ENCODE measurements at places on chromosomes 2 and 18.

DNA sequence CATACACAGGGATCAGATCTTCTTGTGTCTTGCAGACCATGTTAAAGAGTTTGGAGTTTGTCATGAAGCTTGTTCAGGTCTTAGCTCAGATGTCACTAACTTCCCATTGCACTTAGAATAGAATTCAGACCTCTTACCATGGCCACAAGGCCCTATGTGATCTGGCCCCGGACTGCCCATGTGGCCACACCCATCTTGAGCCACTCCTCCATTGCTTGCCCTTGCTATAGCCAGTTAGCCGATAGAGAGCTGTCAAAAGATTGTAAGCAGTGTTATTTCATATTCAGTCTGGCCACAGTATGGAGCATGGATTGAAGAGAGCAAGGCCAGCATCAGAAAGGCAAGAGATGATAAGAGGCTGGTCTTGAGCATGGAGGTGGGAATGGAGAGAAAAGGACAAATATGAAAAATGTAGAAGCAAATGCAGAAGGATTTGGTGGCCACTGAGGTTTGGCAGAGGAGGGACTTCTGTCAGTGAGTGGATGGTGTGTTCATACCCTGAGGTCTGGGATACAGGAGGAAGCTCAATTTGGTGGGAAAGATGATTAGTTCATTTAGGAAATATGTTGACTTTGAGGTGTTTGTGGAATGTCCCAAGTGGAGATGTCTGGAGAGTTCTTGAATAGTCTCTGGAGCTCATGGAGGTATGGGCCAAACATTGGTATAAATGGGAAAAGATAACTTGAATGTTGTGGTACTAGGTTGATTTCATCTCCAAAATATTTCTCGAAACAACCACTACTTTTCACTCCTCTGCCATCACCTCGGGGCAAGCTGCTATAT, 10.6 kb downstream of the DGUOK start:
- H3K36me3 ChIP-seq, result peaks cover 4% of the 10 kb centered on the region
- H3K4me3 ChIP-seq, result no peak overlapping the region
- DNase-seq, result no peak
- no peaks in the 10 kb centered on the region for H3K27me3 ChIP-seq

DNA sequence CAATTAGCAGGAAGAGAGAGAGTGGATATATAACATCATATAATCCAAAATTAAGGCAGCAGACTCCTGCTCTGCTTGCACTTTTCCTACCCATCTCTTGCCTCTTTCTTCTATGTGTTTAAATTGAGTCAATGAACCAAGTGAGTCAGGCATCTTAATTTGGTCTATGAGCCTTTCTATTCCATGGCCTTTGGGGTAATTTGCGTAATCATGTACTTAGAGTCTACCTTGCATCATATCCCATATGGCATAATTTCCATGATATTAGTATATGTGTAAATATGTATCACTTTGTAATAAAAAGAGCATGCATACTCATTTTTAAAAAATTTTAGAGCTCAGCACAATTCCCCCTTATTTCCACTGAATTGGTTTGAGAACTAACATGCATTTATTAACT, 555.2 kb downstream of the STK39 start:
- H3K4me3 ChIP-seq, result no peak overlapping the region
- H3K36me3 ChIP-seq, result no peaks in the 10 kb centered on the region
- H3K27me3 ChIP-seq, result no peaks in the 10 kb centered on the region
- no peak overlapping the region for H3K27ac ChIP-seq
- DNase-seq, result no peak

GRCh38 chr2:219844401-219845091, 217.1 kb downstream of the SLC4A3 start:
- H3K36me3 ChIP-seq, result no peaks in the 10 kb centered on the region
- no peak for DNase-seq
- H3K4me1 ChIP-seq, result no peaks in the 10 kb centered on the region

- H3K27ac ChIP-seq, result no peak overlapping the region
- H3K4me1 ChIP-seq, result no peaks in the 10 kb centered on the region
- no peaks in the 10 kb centered on the region for H3K36me3 ChIP-seq
- no peaks in the 10 kb centered on the region for H3K27me3 ChIP-seq
Measured at GRCh38 chr18:63779386-63779785, 4.2 kb downstream of the SERPINB7 start.

DNA sequence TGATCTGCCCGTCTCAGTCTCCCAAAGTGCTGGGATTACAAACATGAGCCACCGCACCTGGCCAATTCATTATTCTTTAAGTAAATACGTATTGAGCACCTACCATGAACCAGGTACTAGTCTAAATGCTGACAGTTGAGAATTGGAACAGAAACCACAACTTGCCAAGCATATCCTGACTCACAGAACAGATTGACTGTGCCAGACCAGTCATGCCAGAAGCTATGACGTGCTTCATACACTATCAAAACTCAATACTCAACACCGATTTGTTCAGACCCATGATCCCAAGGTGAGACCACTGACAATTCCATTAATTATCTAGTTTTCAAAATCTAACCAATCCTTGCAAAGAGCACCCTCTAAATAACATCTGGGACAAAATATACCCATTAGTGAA, 148.6 kb downstream of the B3GNT2 start:
- no peak overlapping the region for H3K27ac ChIP-seq
- H3K4me3 ChIP-seq, result no peak overlapping the region
- DNase-seq, result no peak
- no peaks in the 10 kb centered on the region for H3K4me1 ChIP-seq
- H3K27me3 ChIP-seq, result no peaks in the 10 kb centered on the region

DNA sequence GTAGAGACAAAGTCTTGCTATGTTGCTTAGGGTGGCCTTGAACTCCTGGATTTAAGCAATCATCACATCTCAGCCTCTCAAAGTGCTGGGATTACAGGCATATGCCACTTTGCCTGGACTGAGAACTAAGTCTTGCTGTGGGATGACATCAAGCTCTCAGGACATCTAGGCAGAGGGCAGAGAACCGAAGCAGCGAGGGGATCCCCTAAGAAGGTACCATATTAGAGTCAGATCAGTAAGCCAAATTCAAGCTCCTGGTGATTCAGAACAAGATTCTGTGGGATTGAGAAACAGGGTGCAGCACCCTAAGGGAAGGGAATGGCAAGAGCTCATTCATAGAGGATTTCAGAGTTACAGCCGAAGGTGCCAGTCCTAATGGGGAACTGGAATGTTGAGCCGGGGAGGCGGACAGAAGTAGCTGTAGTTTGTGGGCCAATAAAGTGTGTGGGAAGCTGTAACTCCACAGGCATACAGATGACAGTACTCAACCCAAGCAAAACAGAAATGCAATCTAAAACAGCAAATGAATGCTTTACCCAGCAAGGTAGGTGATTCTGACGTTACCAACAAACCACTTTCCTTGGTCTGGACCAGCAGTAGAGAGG, 30.9 kb downstream of the EPHA4 start:
- H3K27ac ChIP-seq, result no peak overlapping the region
- H3K36me3 ChIP-seq, result no peaks in the 10 kb centered on the region
- no peak overlapping the region for H3K4me3 ChIP-seq

GRCh38 chr18:39761273-39761672, 2193.8 kb upstream of the PIK3C3 start:
- DNase-seq, result no peak
- H3K4me3 ChIP-seq, result no peak overlapping the region
- H3K27ac ChIP-seq, result no peak overlapping the region
- no peaks in the 10 kb centered on the region for H3K27me3 ChIP-seq
- no peaks in the 10 kb centered on the region for H3K36me3 ChIP-seq

DNA sequence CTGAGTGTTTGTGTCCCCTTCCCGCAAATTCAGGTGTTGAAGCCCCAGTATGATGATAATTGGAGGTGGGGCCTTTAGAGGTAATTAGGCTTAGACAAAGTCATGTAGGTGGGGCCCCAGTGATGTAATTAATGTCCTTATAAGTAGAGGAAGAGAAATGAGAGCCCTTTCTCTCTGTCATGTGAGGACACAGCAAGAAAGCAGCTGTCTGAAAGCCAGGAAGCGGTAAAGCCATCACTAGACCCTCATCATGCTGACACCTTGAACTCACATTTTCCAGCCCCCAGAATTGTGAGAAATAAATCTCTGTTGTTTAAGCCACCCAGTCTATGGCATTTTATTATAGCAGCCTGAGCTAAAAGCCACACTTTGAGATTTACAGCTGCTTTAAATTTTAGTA, 1580.0 kb downstream of the LRP1B start:
- no peaks in the 10 kb centered on the region for H3K27me3 ChIP-seq
- DNase-seq, result no peak
- no peak overlapping the region for H3K4me3 ChIP-seq
- H3K36me3 ChIP-seq, result no peaks in the 10 kb centered on the region

DNA sequence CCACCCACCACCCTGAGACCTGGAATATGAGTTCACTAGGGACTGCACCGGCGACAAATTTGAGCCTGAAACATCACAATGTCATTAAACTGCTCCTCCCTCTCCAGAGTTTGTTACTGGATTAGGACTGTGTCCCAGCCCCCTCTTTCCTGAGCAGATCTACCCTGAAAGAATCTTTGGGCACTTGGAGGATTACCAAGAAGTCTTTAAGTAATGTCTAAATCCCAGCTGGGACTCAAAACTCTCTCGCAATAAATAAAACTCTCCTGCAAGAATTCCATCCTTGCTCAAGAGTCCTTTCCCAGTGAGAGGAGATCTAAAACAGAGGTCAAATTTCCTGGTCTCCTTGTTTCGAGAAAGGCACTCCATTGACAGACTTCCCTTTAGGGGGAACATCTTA, 20.9 kb downstream of the GKN2 start:
- H3K4me1 ChIP-seq, result peaks cover 10% of the 10 kb centered on the region
- H3K36me3 ChIP-seq, result no peaks in the 10 kb centered on the region
- H3K27me3 ChIP-seq, result no peaks in the 10 kb centered on the region
- H3K4me3 ChIP-seq, result no peak overlapping the region

DNA sequence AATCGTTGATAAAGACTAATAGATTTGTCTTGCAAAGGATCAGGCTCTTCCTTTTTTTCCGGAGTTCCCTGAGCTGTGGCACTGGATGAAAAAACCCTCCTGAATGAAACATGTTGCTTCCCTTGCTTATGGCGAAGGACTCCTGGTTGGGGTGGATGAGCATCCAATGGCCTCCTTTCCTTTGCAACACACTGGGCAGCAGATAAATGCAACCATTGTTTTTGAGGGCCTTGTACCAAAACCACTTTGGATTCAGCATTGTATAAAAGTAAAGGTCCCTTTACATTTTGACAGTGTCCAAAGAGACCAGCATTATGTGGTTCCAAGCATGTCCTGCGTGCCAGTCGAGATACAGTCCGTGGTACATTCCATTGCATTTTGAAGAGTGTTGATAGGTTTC, 44.7 kb downstream of the FAM210A start:
- H3K36me3 ChIP-seq, result peaks cover 6% of the 10 kb centered on the region
- H3K27ac ChIP-seq, result no peak overlapping the region
- H3K27me3 ChIP-seq, result no peaks in the 10 kb centered on the region
- no peaks in the 10 kb centered on the region for H3K4me1 ChIP-seq
- DNase-seq, result no peak

GRCh38 chr2:238496756-238497609, 70.3 kb downstream of the ASB1 start:
- no peak for DNase-seq
- no peaks in the 10 kb centered on the region for H3K4me1 ChIP-seq
- H3K4me3 ChIP-seq, result no peak overlapping the region
- H3K36me3 ChIP-seq, result no peaks in the 10 kb centered on the region
- no peak overlapping the region for H3K27ac ChIP-seq

GRCh38 chr2:140650825-140651224, 1480.0 kb downstream of the LRP1B start:
- H3K27me3 ChIP-seq, result no peaks in the 10 kb centered on the region
- no peaks in the 10 kb centered on the region for H3K4me1 ChIP-seq
- H3K4me3 ChIP-seq, result no peak overlapping the region
- H3K27ac ChIP-seq, result no peak overlapping the region

- no peaks in the 10 kb centered on the region for H3K27me3 ChIP-seq
- peaks cover 5% of the 10 kb centered on the region for H3K4me1 ChIP-seq
- no peak for DNase-seq
- H3K4me3 ChIP-seq, result no peak overlapping the region
Measured at GRCh38 chr2:231168460-231169139, 29.8 kb upstream of the ARMC9 start.

DNA sequence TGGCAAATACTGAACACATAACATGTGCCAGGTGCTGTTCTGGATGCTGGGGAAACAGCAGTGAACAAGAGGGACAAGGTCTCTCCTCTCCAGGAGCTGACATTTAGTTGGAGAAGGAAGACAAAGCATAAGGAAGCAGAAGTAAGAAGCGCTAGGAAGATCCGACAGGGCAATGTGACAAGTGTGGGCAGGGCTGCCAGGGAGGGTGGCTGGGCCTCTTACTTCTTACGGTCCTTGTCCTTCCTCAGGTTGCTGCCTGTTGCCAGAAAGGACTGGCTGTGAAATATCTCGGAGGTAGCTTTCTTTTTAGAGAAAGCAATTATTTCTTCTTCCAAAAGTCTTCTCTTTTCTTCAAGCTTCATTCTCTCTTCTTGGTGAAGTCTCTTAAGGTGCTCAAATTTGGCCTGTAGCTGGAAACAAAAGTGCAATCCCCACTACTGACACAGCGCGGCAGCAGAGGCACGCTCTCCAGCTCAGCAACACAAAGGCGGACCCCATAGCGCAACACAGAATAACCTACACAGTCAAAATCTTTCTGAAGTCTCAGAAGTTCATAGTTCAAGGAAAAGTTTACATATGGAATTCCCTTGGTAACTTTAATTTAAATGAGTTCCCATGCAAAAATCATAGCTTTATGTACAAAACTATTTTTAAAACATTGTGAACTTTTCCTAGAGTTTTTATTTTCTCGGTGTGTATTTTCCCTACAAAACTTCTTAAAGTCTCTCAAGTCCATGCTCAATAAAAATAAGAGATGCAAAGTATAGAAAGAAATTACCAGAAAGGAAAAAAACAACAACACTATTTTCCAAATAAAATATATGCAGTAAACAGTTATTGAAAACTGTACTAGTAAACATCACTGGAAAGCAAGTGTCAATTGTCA, 67.7 kb downstream of the SEPTIN10 start:
- H3K27me3 ChIP-seq, result no peaks in the 10 kb centered on the region
- H3K27ac ChIP-seq, result no peak overlapping the region
- DNase-seq, result no peak
- H3K4me1 ChIP-seq, result no peaks in the 10 kb centered on the region

Measured in upper lobe of left lung (tissue), 6 donors.